ENCODE measurements at places on chromosomes 7 and 10. TPM values are rescaled to one million over a fixed set of nuclear protein-coding genes. Genes with fewer than 3 reads are reported as not detected.

Gene GLI3
- 0.09 TPM for total RNA-seq

Gene CHN2
- total RNA-seq: not detected

Gene DIP2C
- 9.4 TPM for total RNA-seq

Gene CNTNAP2
- total RNA-seq: not detected

Gene NYAP1
- total RNA-seq: 2.3 TPM

Gene ALOX5
- total RNA-seq: 0.24 TPM

Gene UCMA
- total RNA-seq: not detected

Gene PROSER2
- total RNA-seq: 39.4 TPM

Gene TMEM196
- total RNA-seq: not detected

Gene CPA2
- total RNA-seq: 0.09 TPM

Gene GNAT3
- not detected for total RNA-seq

Gene NPC1L1
- 0.03 TPM for total RNA-seq

Data from A549 treated with CORT108297 at 1 μM for 4 hours (cell line).